Retinal pigment epithelial cell (primary cell): ENCODE measurements at places on chromosomes 3 and 15.
A peak's percentile ranks its signal among the peaks of the same experiment; 100 is the strongest.

GRCh38 chr15:101675796-101676582 is 23.8 kb upstream of the TM2D3 start:
- DNase-seq, result no peak

- no peak for DNase-seq
Observed at GRCh38 chr15:63481105-63481810, 23.1 kb upstream of the USP3 start.

DNA sequence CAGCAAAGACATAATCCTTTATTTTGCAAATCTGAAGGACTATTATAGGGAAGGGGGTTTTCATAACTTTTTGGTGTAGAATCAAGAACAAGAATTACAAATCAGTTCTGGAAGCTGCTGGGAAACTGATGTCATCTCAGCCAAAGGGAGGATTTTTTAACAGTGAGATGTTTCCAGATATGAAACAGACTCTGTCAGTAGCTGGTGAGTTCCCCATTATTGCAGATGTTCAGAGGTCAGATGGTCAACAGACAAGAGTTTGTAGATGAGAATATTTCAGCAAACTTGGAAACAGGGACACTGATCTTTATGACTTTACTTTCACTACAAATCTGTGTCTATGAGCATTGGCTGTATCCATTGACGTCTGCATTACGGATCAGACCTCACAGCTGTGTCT is 71.9 kb upstream of the LPP start:
- DNase-seq, result no peak

DNA sequence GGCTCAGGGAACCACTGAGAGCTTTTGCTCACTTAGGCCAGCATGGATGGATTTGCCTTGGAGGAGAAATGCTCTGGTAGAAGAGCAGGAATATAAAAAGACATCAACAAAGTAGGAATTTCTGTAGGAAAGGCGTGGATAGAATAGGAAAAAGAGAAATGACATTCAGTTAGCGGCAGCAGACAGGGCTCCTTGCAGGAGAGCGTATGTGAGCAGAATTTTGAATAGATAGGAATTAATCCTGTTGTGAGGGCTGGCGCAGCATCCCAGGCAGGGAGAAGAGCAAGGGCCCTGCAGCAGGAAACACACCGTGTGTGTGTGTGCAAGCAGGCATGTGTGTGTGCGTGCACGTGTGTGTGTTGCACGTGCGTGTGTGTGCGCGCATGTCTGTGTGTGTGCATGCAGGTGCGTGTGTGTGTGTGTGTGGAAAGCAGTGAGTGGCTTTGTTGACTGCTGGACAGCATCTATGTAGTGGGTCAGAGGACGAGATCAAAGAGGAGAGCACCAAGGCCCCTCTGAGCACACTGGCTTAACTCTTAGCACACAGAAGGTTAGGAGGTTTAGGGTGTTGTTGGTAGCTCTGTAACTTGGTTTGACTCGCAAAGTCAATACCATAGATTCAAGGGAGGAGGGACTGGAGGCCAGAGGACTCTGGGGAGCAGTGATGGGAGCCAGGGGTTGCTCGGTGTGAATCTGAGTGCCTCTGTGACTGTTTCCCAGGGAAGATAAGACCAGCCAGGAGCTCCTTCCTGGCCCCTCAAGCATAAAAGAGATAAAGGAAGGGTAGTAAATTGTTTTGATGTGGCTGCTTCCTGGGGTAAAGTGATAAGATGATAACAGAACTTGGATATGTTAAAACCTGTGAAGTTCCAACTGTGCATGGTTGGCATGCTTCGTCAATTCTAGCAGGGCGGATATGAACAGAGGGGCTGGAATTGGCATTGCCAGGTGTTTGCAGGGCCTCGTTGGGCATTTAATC is 639.5 kb downstream of the NR2F2 start:
- DNase-seq, result no peak

DNA sequence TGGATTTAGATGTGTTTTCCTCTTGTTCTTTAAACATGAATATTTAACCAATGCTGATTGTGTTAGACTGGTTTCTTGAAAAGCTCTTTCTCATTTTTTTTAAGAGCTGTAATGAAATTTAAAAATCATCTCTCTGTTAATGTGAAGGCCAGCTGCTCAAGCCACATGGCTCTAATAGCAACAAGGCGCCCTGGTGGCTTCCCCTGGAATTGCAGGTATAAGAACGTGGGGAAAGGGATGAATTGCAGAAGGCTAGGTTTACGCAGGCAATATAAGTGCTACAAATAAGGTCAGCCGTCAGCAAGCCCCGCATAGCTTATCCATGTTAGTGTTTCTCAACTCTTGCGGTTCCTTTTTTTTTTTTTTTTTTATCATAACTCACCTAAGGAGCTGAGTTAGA is 108.5 kb downstream of the SAMMSON start:
- DNase-seq, result no peak

GRCh38 chr15:69094124-69094921 is 66.1 kb upstream of the GLCE start:
- no peak for DNase-seq

GRCh38 chr3:123287051-123287961 is 85.6 kb downstream of the SEC22A start:
- no peak for DNase-seq

- no peak for DNase-seq
Observed at GRCh38 chr3:19877656-19878055, 56.4 kb downstream of the EFHB start.

DNA sequence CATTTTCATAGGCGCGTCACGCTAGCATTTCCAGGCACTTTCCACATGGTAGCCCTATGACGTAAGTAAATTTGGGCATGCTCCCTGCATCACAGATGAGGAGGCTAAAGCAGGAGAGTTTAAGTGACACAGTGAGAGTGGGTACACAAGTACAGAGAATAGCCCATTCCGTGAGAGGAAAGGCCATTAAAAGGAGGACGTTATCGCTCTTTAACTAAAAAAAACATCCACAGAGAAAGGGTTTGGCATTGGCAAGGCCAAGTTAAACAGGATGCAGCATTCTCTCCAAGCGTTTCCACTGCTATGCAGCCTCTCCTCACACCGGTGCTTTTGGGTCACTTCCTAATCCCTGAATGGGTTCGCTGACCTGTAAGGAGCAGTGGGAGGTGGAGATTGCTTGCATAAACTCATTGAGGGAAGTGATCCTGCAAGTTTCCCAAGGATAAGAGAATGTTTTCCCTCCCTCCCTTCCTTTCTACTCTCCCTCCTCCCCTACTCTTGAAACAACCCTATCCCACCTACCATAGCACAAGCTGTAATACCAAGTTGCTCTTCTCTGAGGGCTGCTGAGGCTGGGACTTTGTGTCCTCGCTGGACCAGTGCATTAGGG is 147.7 kb downstream of the VGLL4 start:
- DNase-seq, result no peak

- no peak for DNase-seq
Observed at GRCh38 chr3:52204337-52205073, 6.5 kb downstream of the ALAS1 start.

DNA sequence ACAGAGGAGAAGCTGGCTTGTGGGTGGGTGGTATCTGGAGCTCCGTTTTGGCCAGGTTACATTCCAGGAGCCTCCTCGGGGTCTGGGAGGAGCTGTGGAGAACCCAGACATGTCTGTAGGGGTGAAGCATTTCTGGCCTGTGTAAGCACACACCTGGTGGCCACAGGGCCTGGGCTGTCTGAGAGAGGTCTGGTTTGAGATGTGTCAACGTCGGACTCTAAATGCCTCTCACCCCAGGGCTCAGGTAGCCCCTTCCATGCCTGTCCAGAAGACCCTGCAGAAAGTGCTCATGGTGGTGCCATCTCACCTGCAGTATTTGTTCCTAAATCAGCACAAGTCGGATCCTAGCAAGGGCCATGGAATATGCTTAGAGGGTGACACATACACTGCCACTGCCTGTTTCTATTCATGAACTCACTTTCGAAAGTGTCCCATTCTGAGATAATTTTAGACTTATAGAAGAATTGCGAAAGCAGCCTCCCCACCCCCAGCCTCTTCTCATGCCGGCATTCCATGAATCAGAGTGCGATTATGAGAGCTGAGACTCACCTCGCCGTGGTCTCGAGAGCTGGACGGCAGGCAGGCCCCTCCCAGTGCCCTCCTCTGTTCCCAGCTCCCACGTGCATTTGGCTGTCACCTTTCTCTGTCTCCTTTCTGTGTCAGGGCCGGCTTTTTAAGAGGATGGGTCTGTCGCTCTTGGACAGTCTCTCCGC is 63.7 kb downstream of the KLF15 start:
- no peak for DNase-seq

GRCh38 chr15:33028495-33028894 is 166.0 kb downstream of the FMN1 start:
- no peak for DNase-seq

GRCh38 chr15:74264081-74264501 is 28.0 kb downstream of the CCDC33 start:
- DNase-seq, result no peak

- no peak for DNase-seq
Observed at GRCh38 chr3:39088456-39088855, 19.0 kb downstream of the GORASP1 start.

GRCh38 chr3:115788921-115789470 is 165.7 kb downstream of the GAP43 start:
- peak; percentile 87 for DNase-seq

GRCh38 chr3:45792516-45793172 is 3.7 kb downstream of the SLC6A20 start:
- DNase-seq, result no peak

DNA sequence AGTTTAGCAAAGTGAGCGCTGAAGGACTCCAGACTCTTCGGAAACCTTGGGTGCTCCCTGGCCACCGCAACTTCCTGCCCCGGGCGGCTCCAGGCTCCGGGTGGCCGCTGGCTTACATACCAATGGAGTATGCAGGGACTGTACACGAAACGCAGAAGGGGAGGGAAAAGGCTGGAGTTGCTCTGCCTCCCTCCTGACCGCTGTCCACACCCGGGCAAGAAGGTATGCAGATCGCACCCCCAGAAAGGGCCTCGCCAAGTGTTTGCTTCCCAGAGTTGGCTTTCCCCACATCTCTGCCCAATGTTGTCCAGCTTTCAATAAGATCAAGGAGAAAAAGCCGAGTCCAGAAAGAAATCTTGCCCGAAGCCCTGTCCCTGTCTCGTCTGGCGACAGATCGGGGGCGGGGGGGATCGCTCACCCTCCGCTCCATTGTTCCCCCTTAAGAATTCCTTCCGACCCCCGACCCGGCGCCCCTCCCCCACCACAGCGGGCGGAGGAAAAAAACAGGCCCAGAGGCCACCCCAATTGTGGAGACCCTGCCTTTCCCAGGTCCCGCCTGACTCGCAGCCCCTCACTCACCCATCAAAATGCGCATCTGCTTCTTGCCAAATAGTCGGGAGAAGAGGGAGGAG is 533 bp downstream of the ARF4 start:
- peak; percentile 77 for DNase-seq

DNA sequence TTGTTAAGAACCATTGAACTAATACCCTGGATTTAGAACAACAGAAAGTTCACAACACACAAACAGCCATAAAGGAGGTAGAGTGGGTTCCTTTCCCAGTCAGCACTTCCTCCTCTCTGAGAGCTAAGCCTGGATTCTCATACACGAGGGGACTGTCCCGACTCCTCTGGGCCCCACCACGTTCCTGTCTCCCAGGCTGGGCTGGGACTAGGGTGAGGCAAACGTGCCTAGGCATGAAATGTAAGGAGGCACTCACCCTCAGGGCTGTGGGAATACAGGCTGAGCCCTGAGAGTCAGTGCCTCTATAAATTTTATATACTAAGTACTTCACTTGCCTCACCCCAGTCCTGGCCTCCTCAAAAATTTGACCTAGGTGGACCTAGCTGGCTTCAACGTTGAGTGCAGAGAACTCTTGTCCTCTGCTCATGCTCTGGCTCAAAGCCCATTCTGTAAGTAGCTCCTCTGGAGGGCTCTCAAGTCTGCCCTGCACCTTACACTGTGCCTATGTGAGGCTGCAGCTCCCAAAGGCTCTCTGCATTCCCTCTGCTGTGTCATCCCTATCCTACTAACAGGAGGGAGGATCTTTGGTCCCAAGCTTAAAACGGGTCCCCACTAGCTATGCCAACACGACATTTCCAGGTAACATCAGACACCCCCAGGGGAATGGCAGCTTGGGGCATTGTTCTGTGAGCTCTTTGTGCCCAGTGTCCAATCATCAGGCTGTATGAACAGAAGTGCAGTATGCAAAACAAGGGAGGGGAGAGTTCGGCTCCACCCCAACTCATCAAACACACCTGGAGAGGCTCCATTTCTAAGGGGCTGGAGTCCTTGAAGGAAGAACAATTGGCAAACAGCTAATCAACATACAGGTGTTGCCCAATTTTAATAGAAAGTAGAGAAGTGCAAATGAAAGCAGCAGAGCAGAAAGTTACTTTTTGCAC is 233.2 kb downstream of the RPLP1 start:
- DNase-seq, result no peak

DNA sequence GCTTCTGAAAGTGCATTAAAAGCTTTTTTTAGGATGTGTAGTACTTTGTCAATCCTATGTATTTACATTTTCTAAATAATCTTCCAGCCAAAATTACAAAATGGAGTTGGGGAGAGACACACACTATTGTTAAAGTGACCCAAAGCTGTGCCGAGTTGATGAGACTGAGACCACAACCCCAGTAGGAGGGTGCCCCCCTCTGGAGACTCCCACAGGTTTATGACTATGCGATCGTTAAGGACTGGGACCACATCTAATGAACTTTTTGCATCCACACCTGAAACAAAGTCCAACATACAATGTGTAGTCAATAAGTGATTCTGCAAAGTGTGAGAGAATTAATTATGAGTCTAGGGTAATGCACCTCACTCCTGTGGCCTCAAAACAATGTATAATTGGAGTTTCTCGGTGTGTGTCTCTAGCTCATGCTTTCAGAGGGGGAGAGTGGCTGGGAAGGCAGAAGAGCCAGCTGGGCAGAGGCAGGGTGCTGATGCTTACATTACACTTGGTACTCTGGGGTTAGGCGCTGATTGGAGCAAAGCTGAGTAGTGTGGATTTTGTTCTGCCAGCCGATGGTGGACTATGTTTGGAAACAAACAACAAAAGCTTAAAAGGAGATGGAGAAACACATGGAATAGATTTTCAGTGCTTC is 102.8 kb downstream of the KCNH8 start:
- DNase-seq, result no peak

DNA sequence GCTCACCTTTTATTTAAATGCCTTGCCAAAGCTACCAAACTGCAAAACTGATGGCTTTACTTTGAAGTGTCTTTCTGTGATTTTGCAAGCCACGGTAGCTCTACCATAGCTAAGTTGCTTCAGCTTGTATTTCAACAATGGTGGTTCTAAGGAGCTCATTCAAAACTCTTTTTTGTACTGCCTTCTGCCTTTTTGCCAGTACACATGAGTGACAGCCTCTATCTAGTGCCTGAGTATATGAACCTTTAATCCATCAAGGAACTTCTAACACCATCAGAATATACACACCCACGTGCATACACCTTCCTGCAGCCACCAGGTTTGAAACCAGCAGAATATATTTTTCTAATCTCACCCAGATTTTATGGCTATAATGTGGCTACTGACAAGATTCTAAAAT is 10.4 kb upstream of the NR2F2 start:
- DNase-seq, result no peak

GRCh38 chr3:184284696-184285095 is 8.9 kb downstream of the ECE2 start:
- peak; percentile 48 for DNase-seq

GRCh38 chr3:149975919-149976318 is 5.2 kb upstream of the PFN2 start:
- DNase-seq, result no peak

GRCh38 chr3:165233501-165234195 is 37.5 kb upstream of the SLITRK3 start:
- peak; percentile 95 for DNase-seq

- DNase-seq, result no peak
Observed at GRCh38 chr3:168648321-168648720, 552.6 kb upstream of the GOLIM4 start.

GRCh38 chr15:78241017-78241416 is 6.7 kb upstream of the ACSBG1 start:
- DNase-seq, result no peak

GRCh38 chr3:22474706-22475445 is 723.9 kb upstream of the ZNF385D start:
- DNase-seq, result peak; percentile 60
